ENCODE measurements at places on chromosomes 7 and 10.

GRCh38 chr7:69832356-69832755 is 234.1 kb downstream of the AUTS2 start:
- DNase-seq, result no peak

- DNase-seq, result no peak
These were observed 403.2 kb downstream of the RPS24 start for GRCh38 chr10:78436706-78437406.

GRCh38 chr10:28801869-28802268 is 124.5 kb downstream of the BAMBI start:
- DNase-seq, result no peak

GRCh38 chr10:101939008-101939648 is 95.5 kb upstream of the KCNIP2 start:
- DNase-seq, result no peak

- no peak for DNase-seq
These were observed 457.6 kb downstream of the PLXNA4 start for GRCh38 chr7:132118641-132119040.

- no peak for DNase-seq
These were observed 6.9 kb downstream of the TMEM130 start for GRCh38 chr7:98862716-98863420.

- no peak for DNase-seq
These were observed 25.5 kb upstream of the INPP5A start for GRCh38 chr10:132512052-132512442.

DNA sequence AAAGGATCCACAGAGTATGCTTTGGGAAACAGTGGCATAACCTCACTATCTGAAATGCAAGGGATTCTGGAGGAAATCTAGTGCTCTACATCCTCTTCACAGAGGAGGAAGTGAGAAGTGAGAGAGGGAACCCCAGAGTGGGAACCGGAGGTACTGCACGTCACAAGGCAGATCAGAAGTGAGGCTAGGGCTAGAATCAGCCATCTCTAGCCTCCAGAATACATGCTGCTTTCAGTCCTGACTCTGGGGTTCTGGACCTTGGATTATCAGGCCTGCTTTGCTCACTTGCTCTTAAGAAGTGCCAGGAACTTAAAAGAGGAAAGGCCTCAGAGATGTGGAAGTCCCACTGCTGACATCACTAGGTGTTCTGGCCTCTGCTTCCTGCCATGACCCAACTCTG is 25.7 kb downstream of the ZNF503 start:
- DNase-seq, result no peak

GRCh38 chr7:128687131-128687530 is 15.0 kb downstream of the GARIN1A start:
- DNase-seq, result no peak

GRCh38 chr10:111082102-111082975 is 5.5 kb downstream of the ADRA2A start:
- no peak for DNase-seq

DNA sequence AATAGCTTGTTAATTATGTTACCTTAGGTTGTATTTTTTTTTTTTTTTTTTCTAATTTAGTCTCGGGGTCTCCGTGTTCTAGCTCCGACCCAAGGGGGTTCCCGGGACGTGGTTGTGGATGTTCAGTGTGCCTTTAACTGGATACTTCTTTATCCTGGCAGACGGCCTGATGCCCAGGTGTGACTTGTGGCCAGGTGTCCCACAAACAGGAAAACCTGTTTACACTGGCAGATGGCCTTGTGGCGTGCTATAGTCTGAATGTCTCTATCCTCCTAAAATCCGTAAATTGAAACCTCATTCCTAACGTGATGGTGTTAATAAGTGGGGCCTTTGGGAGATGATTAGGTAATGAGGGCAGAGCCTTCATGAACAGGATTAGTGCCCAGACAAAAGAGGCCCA is 546.4 kb upstream of the C7orf33 start:
- no peak for DNase-seq

- DNase-seq, result peak; percentile 7
These were observed 286.8 kb downstream of the PARD3 start for GRCh38 chr10:34528320-34528719.

- peak; percentile 32 for DNase-seq
These were observed 86.7 kb downstream of the MDFIC start for GRCh38 chr7:115008465-115009114.

GRCh38 chr10:97690133-97690532 is 3.1 kb upstream of the AVPI1 start:
- no peak for DNase-seq

DNA sequence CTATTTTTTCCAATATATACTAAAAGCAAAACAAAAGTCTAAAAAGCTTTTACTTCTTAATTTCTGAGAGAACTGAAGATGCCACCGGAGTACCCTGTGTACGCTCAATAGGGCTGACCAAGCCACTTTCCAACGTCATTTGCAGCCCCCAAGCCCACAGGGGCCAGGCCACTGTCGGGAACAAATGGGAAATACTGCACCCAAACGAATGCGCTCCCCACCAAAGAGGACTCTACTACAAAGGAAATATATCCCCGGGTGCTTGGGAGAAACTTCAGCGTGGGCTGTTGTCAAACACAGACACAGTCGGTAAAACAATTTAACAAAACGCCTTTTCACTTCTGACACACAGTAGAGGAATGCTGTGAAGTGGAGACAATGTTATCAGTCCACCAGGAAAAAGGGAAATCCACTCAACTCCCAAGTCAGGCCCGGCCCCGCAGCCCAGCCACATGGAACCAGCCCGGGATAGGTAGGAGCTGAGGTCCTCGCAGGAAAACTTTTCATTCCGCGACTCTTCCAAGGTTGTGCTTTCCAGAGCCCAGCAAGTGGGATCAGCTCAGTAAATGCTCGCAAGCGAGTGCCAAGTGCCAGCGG is 1.4 kb downstream of the PARD3 start:
- no peak for DNase-seq

Measured in activated CD4-positive, alpha-beta T cell treated with anti-CD3 and anti-CD28 coated beads, Interleukin-10, Interleukin-2, amounts not matched to agents 100 ng/mL and 50 ng/mL, durations not matched to agents 16 hours and 8 hours (primary cell).